ENCODE measurements at places on chromosomes 3 and 15. TPM values are rescaled to one million over a fixed set of nuclear protein-coding genes. Genes with fewer than 3 reads are reported as not detected.

SH2D7 gene
- total RNA-seq: not detected

CEP19 gene
- total RNA-seq: 3.6 TPM

PCBP4 gene
- 12.3 TPM for total RNA-seq

ZBBX gene
- total RNA-seq: not detected

CLDN1 gene
- 33.5 TPM for total RNA-seq

LTF gene
- not detected for total RNA-seq

UMPS gene
- 56.7 TPM for total RNA-seq

PATL2 gene
- total RNA-seq: 0.34 TPM

PLA2G4E gene
- not detected for total RNA-seq
